HepG2 (cell line): ENCODE measurements at places on chromosomes 13 and 19. TPM values are rescaled to one million over a fixed set of nuclear protein-coding genes. Genes with fewer than 3 reads are reported as not detected.

GRCh38 chr19:16888629-16889365 is at the start of gene F2RL3:
Gene F2RL3, plus strand, starts transcription at chr19:16888999. Its CDS starts 191 bp downstream, at chr19:16889190.
- no peak within 1 kb of the TSS for H3K4me3 ChIP-seq
- no peak for DNase-seq
- no peaks in the 10 kb centered on the region for H3K36me3 ChIP-seq

DNA sequence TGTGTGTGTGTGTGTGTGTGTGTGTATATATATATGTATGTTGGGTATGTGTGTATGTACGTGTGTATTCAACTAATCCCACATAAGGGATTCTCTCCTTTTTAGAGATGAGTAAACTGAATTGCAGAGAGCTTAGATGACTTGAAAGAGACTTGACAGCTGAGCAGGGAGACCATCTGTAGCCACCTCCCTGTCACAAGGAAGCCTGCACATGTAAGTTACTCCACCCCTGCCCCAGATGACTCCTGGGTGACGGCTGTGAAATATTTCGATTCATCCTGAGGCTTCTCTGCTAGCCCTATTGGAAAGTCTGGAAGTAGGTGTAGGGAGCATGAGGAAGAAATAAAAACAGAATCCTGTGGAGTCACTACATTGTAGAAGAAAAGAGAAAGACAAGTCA is 480.4 kb downstream of the FOXO1 start:
- no peaks in the 10 kb centered on the region for H3K36me3 ChIP-seq
- no peaks in the 10 kb centered on the region; the same call in 1 of the 2 replicates for H3K27me3 ChIP-seq
- peaks cover 20% of the 10 kb centered on the region for H3K4me1 ChIP-seq
- no peak for DNase-seq

GRCh38 chr13:37966266-37966665 is 96.7 kb upstream of the TRPC4 start:
- H3K27me3 ChIP-seq, result no peaks in the 10 kb centered on the region
- no peak for DNase-seq
- no peaks in the 10 kb centered on the region for H3K36me3 ChIP-seq
- no peak overlapping the region for H3K4me3 ChIP-seq
- no peak overlapping the region for H3K27ac ChIP-seq

- H3K27me3 ChIP-seq, result no peaks in the 10 kb centered on the region
- no peak for DNase-seq
- peaks cover 4% of the 10 kb centered on the region; the same call in 1 of the 3 replicates for H3K36me3 ChIP-seq
These were observed 1.3 kb downstream of the MAN2B1 start for GRCh38 chr19:12665281-12665573.

DNA sequence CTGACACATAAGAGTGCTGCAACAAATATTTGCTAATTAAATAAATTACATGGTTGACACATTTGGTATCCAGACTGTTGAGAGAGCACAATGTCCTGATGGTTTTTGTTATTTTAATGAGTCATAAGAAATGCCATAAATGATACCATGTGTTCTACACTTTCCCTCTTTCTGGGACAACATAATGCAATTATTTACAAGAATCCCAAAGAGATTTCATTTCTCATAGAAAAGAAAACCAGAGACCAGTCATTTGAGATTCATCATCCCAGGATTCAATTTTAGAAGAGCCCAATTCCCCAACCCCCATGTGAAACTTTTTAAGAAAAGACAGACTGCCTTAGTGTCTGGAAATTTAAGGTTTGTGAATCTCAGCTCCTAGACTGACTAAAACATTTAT is 399.6 kb downstream of the DCT start:
- no peak overlapping the region for H3K27ac ChIP-seq
- no peaks in the 10 kb centered on the region for H3K4me1 ChIP-seq
- no peak for DNase-seq
- H3K36me3 ChIP-seq, result no peaks in the 10 kb centered on the region
- H3K27me3 ChIP-seq, result no peaks in the 10 kb centered on the region

GRCh38 chr13:81540777-81541176 is 1199.9 kb upstream of the SPRY2 start:
- no peaks in the 10 kb centered on the region for H3K36me3 ChIP-seq
- no peak overlapping the region for H3K4me3 ChIP-seq
- no peak overlapping the region for H3K27ac ChIP-seq
- H3K4me1 ChIP-seq, result no peaks in the 10 kb centered on the region

- no peak overlapping the region for H3K4me3 ChIP-seq
- no peaks in the 10 kb centered on the region for H3K27me3 ChIP-seq
- no peak for DNase-seq
- no peaks in the 10 kb centered on the region for H3K4me1 ChIP-seq
These were observed 41.4 kb downstream of the CEBPG start for GRCh38 chr19:33414667-33415605.

The HSH2D gene
- total RNA-seq, result 0.53 and 0.69 TPM in 2 replicates

The CCDC194 gene
- 0.13 TPM in 1 of 2 replicates, not detected in the other for total RNA-seq

The ZNF714 gene
- total RNA-seq, result 27.8 and 36.6 TPM in 2 replicates

The CD22 gene
- total RNA-seq, result 0.49 and 0.71 TPM in 2 replicates

The ZNF836 gene
- 5.3 and 5.8 TPM in 2 replicates for total RNA-seq

The MBD3L3 gene
- total RNA-seq, result not detected in 2 replicates

The IGSF23 gene
- 2.3 and 3.4 TPM in 2 replicates for total RNA-seq

The ZNF738 gene
- total RNA-seq, result 4.4 and 5.3 TPM in 2 replicates

The TNFSF13B gene
- 0.20 TPM in 1 of 2 replicates, not detected in the other for total RNA-seq
